Retinal pigment epithelial cell (primary cell): ENCODE measurements at places on chromosomes 3 and 15.

DNA sequence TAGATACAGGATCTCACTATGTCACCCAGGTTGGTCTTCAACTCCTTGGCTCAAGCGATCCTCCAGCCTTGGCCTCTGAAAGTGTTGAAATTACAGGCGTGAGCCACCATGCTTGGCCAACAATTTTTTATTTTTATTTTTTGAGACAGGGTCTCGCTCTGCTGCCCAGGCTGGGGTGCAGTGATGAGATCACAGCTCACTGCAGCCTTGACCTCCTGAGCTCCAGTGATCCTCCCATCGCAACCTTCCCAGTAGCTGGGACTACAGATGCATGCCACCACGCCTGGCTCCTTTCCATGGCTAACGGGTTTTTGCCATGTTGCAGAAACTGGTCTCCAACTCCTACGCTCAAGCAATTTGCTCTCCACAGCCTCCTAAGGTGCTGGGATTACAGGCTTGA lies 20.2 kb upstream of the PIK3CB start:
- DNase-seq, result no peak

- no peak for DNase-seq
Observed at GRCh38 chr3:185479373-185479945, 19.4 kb downstream of the TMEM41A start.

- no peak for DNase-seq
Observed at GRCh38 chr15:61996056-61996635, 64.1 kb downstream of the VPS13C start.

- no peak for DNase-seq
Observed at GRCh38 chr3:60080648-60081047, 1030.8 kb upstream of the CFAP20DC start.

DNA sequence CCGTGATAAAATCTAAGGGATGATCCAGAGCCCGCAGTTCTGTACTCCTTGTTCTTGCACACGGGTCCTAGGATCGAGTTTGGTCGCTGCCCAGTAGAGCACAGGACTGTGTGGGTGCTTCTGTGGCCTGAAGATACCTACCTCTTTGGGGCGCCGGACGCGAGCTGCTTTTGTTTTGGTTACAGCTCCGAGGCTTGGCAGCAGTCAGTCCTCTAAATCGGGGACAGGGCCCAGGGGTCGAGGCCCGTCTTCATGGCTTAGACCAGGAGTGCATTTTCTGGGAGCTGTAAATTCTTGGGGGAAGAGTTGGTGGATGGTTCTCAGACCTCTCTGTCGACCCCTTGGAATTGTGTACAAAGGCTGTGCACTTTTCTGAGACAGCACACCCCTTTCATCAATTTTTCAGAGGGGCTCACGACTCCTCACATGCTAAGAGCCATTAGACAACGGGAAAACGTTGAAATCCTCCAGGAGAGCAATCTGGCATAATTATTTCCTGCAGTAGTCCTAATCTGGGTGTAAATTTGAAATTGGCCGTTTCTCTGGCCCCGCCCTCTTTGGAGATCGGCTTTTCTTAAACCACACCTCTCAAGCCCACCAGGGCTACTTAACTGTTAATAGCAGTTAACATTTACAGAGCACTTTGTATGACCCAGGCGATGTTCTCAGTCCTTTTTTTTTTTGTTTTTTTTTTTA lies 928 bp downstream of the CEP97 start:
- no peak for DNase-seq

DNA sequence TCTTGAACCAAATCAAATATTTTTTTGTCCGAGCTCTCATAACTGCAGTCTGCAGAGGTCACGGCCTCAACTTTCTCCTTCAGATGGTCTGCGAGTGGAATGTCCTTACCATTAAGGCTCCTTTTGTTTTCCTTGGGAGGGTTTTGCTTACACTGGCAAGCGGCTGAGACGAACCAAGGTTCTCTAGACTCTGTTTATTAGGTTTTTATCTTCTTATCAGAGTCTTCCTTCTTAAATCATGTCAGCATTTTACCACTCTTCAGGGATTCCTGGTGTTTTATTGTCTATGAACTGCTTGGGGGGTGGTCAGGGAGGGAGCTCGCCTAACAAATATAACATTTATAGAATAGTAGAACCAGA lies 773.7 kb upstream of the NR2F2 start:
- no peak for DNase-seq

DNA sequence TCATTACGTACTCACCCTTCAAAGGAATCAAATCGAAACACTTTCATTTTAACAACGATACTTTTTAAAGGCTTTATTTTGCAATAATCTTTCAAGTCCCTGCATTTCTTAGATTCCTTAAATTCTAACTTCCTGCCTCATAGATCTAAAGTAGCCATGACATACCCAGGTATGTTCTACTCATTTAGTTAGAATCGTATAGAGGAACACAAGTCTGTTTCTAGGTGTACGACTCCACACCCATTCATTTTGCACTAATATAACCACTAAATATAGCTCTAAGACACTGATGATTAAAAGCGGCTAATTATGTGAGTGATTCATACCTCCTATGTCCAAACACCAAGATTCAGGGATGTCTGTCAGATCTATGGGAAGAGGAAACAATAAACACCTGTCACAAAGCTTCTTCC lies 1.3 kb downstream of the ATP13A3 start:
- DNase-seq, result no peak

- no peak for DNase-seq
Observed at GRCh38 chr3:128629936-128630335, 20.7 kb downstream of the RPN1 start.

GRCh38 chr3:105950881-105951600 lies 82.2 kb upstream of the CBLB start:
- no peak for DNase-seq

DNA sequence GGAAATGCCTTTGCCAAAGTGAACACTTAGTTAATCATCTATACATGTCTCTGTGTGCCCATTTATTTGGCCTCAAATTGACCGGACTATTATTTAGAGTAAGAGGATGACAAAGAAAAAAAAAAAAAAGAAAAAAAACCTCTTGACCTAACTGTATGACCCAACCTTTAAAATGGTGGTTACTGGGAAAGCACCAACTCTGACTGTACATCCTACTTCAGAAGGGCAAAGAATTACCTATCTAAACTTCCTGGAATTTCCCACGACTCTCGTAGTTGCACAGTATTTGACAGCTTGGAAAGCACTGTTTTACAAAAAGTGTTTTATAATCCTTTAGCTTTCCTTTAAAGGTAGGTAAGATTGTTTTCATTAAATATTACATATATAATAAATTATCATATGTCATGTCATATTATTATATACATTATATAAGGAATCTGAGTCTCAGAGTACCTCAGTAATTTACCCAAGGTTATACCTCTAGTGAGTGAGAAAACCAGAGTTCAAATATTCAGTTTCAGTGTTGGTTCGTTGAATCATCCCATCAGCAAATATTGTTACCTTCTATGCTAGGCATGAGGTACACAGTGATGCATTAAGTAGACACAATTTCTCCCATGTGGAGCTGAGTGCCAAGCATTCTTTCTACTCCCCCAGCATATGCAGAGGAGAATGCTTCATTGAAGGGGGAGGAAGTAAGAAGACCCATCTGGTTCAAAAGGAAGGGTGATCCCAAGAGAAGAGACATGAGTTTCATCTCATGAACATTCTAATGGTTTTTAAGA lies 5.0 kb downstream of the BCL2A1 start:
- DNase-seq, result no peak

- no peak for DNase-seq
Observed at GRCh38 chr3:181009225-181009624, 19.7 kb upstream of the DNAJC19 start.

DNA sequence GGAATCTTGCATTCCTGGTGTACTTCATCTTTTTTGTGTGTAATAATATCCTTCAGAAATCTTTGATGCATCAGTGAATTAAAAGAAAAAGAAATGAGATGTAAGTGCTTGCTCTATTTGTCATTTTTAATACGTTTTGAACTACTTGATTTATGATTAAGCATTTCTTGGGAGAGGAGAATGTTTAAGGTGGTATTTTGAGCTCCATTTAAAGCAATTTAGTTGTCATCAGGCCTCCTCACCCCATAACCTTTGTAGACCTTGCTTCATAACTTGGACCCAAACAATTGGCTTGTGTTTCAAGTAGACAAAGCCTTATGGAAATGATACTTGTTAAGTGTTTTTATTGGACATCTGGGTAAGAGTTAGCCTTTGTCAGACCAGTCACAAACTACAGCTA lies 87.1 kb upstream of the VEPH1 start:
- DNase-seq, result no peak

DNA sequence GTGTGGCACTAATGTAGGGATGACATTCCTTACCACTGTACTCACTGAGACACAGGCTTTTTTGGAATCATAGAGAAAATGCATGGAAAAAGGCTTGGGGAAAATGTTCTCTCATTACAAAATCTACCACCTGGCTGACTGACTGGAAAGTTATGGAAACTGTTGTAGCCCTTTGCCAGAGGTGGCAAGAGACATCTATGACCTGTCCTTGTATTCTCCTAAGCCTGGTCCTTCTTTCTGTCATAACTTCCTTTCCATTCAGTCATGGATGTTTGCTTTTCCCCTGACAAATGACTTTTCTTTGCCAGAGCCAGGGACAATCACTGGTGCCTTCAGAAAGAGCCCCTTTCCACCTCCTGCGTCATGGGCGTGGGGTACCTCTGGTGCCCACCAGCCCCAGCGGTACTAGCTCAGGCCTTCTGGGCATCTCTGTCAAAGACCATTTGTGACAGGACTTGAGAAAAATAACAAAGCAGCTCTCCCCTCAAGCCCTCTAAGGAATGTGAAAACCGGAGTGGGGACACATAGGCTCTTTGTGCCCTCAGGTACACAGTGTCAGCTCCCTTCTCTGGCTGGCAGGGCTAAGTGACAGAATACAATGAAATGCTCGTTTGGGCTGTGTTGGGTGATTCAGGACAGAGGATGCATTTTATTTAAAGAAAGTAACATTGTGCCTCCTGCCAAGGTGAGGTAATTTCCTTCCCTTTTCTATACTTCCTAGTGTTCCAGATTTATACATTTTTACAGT lies 381.1 kb upstream of the RASGRP1 start:
- no peak for DNase-seq

- peak; percentile 66 for DNase-seq
Observed at GRCh38 chr15:34644061-34644460, 60.6 kb upstream of the GOLGA8B start.

- DNase-seq, result no peak
Observed at GRCh38 chr3:44674211-44674610, 25.7 kb downstream of the ZNF35 start.

GRCh38 chr3:88263417-88264100 lies 113.8 kb downstream of the C3orf38 start:
- DNase-seq, result peak; percentile 20

GRCh38 chr3:18134386-18135059 lies 290.6 kb downstream of the SATB1 start:
- DNase-seq, result no peak

DNA sequence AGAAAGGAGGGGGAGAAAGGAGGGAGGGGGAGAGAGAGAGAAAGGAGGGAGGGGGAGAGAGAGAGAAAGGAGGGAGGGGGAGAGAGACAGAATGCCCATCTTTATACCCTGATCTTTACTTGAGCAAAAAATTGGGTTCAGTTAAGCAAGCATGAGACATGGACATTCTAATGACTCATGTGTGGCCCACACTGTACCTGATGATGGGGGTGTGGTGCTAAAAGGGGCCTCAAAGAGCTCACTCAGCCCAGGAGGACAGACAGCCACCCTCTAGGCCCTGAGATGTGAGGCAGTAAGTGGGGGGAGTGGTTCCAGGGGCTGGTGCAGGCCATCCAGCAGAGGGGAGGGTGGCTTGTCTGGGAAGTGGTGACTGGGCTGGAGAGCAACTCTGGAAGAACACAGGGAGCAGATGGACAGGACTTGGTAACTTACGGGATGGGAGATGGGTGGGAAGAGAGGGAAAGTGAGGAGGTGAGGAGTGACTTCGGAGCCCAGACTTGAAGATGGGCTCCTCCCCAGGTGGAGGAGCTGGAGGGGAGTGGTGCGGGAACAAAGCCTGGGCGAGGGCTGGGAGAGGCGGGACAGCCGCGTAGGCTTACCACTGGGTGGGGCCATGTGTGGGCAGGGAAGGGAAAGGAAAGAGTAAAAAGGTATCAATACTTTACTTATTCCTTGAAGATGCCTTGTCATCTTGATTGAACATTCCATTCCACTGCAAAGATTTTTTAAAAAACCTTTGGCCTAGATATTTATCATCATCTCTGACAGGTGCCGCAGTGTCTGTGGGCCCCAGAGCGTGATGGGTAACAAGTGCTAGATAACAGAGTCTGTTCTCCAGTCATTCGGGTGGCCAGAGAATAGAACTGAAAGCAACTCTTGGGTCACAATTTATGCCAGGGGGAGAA lies 32.3 kb downstream of the TSPAN3 start:
- DNase-seq, result no peak

DNA sequence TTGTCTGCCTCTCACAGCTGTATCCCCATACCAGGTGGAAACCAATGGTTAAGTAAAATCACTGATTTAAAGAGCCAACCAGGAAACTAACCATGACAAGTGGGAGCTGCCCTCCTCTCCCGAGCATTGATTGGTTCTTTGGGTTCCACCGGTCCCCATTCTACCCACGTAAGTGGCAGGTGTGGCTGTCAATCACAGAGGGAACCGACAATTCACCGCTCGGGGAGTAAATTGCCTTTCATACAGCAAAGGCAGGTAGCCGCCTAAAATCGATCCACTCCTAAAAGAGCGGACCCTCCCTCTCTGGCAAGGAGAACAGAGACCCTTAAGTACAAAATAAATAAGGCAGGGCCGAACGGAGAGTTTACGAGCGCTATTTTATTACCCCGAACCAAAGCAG lies 1.2 kb downstream of the ERC2 start:
- peak; percentile 91 for DNase-seq

DNA sequence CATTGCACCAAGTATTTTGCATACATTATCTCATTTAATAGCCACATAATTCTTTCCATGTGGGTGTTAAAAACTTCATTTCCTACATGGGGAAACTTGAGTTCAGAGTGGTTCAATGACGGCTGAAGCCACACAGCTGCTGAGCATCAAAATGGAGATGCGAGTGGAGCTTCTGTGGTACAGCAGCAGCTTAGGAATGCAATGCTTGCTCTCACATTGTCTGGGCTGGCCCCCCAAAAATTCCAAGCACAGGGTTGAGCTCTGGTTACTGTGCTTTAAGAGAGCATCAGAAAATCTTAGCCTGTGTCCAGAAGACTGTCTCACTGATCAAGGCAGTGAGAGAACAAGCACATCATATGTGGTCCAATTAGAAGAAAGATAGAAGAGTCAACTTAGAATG lies 57.4 kb upstream of the GADL1 start:
- no peak for DNase-seq

DNA sequence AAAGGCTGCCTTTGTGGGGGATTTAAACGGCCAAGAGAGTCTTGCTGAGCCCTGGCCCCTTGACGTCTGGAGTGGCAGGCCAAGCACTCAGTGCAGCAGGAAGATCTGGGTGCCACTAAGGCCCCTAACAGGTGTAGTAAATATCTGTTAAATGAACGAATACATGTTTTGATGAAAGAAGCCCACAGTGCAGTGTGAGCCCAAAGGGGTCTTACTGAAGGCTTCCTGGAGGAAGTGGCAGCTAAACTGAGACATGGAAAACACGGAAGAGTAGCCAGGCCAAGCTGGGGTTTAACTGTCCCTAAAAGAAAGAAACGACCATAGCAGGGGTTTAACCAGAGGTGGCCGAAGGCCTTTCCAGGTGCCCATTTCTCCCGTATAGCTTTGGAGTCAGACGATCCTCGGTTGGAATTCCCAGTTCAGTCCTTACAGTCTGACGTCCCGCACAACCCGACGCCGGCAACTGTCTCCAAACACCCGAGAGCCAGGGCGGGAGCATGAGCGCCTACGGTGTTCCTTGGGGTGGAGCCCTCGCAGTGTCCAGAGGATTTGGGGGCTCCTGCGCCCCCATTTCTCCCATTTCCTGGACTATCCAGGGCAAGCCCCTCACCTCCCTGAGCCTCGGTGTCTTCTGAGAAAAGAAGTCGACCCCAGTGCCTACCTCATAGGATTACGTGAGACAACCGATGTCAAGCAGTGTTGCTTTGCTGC lies 910 bp upstream of the ABHD6 start:
- no peak for DNase-seq
